ENCODE measurements at places on chromosomes 3 and 15.

- no peak for DNase-seq
These were observed 28.9 kb downstream of the ITGB5 start for GRCh38 chr3:124858275-124858674.

DNA sequence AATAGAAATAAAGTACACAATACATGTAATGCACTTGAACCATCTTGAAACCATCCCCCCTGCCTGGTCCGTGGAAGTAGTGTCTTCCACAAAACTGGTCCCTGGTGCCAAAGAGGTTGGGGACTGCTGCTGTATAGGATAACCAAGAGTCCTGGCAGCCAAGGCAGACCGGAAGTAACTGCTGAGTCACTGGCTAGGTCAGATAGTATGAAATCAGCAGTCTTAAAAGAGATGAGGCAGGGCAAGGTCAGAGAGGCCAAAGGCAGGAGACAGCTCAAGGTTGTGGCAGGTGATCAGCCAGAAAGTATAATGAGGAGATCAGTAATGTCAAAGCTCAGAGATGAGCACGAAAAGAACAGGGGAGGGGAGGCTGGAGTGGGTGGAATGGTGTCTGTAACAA, 60.2 kb downstream of the MAP3K13 start:
- no peak for DNase-seq

DNA sequence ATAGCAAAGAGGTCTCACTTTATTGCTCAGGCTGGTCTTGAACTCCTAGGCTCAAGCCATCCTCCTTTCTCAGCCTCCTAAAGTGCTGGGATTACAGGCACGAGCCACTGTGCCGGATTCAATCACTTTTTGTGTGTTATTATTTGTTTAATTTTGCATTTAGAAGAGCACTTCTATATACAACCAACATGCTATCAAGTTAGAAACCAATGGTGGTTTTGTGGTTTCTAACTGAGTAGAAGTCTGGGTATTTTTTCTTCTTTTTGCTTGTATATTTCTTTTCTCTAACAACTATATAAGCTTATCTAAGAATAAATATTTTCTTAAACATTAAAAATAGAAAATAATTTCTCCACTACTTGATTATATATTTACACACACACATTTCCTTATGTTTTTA, 86.7 kb downstream of the PEAK1 start:
- no peak for DNase-seq

DNA sequence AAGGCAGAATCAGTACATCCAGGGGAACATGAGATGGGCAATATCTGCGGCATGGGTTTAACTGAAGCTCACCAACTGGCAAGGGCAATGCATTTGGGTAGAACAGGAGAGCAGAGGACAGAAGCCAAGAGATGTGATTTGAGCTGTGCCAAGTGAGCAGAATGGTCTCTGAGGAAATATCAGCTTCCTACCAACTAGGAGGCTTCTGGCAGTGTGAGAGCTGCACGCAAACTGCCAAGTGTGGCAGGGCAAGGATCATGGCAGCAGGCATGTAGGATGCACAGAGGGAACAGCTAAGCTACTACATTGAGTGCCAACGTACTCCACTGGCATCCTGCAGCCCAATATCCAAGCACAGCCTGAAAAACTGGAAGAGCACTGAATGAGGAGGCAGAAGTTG, 1036.5 kb downstream of the TUSC7 start:
- DNase-seq = no peak

- peak; percentile 35 for DNase-seq
These were observed 853 bp downstream of the TEX264 start for GRCh38 chr3:51671734-51672475.

DNA sequence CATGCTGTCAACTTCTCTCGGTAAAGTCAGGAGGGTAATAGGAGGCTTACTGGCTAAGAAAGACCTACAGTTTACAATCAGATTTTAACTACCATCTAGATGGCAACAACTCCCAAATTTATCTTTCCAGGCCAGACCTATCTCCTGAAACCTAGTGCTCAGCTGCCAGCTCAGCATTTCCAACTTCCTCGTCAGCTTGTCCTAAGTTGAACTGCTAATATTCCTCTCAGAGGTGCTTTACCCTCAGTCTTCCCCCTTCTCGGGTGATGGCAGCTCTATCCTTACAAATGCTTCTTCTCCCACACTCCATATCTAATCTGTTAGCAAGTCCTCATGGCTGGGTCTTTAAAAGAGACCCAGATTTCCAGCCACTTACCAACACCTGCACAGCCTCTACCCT, 36.9 kb upstream of the UBE2E2 start:
- DNase-seq = no peak

DNA sequence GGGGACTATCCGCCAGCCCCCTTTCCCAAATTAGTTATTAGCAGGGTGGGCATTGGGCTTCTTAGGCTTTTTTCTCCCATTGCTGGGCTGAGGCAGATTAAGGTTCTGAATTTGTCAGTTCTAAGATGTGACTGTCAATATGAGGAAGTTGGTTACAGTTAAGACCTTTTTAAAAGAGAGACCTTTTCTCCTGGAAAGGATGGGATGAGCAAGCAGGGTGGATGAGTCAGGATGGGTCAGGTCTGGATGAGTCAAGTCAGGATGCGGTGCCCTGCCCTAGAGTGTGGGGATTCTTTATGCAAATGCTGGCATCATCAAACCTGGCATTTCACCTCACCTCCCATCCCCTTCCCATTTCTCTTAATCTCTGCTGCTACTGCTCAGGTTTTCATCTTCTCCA, 1.9 kb downstream of the AEN start:
- no peak for DNase-seq

DNA sequence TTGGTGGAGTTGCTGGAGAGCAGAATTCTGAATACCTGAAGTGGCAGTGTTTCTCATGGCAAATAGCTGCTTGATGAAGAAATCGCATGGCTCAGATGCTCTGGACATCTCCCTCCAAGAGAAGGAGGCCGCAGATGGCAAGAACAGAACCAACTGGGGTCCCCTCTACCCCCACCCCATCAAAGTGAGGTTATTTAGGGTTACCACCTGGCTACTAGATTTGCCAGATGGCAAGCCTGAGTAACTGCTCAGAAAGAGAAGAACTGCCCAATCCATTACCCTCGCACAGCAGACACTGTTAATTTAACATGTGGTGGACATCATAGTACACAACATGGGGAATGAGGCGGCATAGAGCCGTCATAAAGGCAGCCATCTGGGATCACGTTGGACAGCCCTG, 30.5 kb upstream of the LIPC start:
- no peak for DNase-seq

DNA sequence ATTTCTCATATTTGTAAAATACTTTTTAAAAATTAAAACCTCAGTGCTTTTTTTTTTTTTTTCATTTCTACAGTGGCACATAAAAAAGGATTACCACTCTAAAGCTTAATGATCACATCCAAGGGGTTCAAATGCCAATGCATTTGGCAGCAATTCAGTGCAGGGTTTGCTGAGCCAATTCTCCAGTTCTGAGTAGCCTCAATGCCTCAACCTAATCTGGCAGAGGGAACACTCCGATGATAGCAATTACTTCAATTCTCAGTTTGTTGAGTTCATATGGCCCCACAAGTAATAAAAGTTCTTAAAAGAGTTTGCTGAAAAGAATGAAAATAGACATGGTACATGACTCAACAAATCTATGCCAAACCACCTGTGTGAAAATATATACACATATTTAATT, 79.3 kb upstream of the RBMS3 start:
- DNase-seq = no peak

DNA sequence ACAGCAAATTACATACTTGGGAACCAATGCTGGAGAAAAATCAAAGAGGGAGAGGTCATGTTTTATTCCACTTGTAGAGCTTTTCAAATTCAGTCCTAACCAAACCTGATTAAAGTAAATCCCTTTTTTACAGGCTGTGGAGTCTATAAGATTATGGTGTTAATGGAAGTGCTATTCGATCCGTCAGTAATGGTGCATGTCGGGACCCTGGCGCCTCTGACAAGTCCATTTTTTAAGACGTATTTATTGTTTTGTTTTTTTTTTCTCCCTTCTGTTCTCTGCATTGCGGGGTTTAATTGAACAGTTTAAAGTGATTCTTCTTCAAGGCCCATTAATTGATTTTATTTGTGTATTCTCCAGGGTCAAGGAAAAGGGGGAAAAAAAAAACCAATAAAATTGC, 725.9 kb downstream of the TUSC7 start:
- DNase-seq = no peak

DNA sequence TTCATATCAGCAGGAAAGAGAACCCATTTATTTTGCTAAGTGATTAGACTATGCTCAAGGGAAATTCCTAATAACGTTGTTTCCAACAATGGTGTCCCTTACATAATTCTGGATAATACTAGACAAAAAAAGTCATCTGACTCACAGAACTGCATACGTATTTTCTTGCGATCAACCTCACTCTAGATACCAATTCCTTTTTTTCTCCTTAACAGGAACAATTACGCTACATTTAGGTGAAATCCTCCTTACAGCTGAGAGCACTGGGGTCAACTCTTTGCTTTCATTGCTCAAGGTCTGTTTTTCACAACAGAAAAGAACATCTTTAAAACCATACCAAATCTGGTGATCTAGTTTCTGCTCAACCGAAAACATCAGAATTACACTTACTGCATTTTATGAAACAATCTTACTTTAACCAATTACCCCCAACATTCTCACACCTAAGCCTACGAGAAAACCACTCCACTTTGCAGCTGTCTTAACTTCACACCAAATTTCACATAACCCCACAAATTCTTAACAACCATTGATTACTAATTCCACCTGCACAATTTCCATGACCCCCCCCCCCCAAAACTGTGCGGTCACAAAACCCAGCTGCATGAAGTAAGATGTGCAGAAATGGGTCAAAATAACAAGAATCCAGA, 61.2 kb upstream of the ICE2 start:
- DNase-seq = no peak

GRCh38 chr15:55528812-55529211, 20.8 kb upstream of the DNAAF4 start:
- no peak for DNase-seq

DNA sequence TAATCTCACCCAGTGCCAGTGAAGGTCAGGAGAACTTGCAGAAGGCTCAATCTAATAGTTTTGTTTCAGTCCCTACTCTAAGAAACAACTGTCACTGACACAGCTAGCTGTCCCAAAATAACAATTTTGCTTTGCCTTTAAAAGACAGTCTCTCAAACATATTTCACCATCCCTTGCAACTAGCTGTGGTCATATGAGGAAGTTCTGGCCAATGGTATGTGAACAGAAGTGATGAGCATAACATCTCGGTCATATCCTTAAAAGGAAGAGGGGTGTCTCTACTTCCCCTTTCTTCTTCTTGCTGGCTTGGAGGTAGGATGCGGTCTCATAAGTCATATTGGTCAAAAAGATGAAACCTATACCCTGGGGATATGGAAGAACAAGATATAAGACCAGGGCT, 198.1 kb downstream of the NEK10 start:
- DNase-seq = no peak

DNA sequence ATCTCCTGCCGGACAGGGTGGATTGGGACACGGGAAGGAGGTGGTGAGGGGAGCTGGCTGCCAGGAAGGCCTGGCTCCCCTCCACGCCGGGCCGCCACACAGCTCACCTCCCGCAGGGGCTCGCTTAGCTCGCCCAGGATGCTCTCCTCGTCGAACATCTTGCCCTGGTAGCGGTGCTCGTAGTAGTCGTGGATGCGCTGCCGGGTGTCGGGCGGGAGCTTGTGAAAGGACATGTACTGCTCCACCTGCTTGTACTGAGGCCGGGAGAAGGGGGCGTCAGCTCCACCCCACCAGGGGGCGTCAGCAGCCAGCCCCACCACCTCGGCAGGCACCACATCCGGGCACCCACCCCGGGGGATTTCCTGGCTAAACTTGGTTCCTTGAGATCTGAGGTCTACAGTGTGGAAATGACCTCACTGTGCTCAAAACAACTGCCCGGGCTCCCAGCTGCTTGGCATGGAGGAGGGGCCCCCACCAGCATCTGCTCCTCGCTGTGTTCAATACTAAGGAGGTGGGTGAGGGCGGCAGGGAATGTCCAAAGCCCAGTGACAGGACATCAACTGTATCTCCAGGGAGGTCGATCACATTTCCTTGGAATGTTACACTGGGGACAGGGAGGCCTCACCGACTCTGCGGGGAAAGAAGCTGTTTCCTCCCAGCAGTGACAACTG, 43.4 kb downstream of the HCN4 start:
- DNase-seq = no peak

DNA sequence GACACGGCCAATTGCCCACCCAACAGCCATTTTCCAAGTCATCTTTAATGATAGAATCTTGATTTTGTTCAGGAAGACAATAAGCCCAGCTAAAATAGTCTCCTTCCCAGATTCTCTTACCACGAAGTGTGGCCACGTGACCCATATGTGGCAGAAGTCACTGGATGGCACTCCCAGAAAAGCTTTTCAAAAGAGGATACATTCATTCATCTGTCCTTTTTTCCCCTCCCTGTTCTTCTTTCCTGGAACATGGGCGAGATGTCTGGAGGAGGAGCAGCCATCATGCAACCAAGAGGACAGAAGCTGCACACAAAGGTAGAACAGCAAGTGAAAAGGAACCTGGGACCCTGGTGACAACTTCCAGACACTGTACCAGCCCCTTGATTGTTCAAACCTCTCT, 174.7 kb downstream of the UACA start:
- DNase-seq = no peak

- no peak for DNase-seq
These were observed 5.9 kb downstream of the DPH3 start for GRCh38 chr3:16258866-16259265.

DNA sequence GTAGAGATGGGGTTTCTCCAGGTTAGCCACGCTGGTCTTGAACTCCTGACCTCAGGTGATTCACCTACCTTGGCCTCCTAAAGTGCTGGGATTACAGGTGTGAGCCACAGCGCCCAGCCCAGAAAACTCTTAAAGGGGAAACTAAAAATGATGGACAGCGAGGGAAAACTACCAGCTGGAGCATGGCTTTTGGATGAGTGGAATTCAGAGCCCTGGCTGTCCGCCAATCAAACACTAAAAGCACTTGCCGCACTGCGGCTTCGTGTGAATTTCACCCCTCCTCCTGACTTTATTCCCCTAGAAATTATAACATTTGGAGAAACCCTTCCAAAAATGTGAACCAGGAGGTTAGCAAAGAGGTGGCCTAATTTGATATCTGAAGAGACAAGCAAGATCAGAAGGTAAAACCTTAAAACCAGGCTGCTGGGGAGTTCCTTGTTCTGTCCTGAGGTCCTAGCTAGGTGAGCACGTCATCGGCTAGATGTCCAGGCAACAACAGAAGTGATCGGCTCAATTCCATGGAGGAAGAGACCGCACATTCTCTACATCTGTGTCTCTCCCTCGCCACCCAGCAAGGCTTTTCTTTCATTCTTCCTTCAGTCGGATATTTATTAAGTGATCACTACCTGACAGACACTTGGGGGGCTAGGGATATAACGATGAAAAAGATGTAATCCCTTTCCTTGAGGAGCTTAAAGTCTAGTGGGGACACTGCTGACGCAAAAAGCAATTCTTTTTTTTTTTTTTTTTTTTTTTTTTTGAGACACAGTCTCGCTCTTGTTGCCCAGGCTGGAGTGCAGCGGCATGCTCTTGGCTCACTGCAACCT, 1.7 kb downstream of the TM4SF19 start:
- DNase-seq = no peak
